ENCODE measurements at places on chromosomes 4 and X. TPM values are rescaled to one million over a fixed set of nuclear protein-coding genes. Genes with fewer than 3 reads are reported as not detected.

DNA sequence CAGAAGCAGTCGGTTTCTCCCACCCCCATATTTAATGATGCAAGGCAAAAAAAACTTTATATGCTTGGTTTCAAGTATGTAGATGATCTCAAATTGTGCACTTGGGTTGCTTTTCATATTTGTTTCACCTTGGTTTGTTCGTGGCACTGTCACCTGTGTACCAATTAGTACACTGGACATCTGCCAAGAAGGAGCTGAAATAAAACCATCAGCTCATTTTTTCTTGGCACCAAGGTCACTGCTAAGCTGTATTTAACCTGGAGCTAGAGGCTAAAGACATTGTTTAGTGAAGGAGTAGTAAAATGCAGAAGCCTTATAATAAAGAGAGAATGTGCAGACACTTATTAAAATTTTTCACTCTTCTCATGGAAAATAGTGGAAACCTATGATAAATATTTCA lies 430.8 kb downstream of the ARHGAP24 start:
- DNase-seq = no peak

ADH1B gene
- 2,315 TPM for total RNA-seq

- DNase-seq = no peak
Measured at GRCh38 chr4:100165809-100166208, 24.5 kb downstream of the DDIT4L start.

GRCh38 chr4:148355442-148356123 lies 86.6 kb downstream of the NR3C2 start:
- DNase-seq = no peak

- DNase-seq = no peak
Measured at GRCh38 chr4:38091636-38092035, 131.4 kb downstream of the PTTG2 start.

DNA sequence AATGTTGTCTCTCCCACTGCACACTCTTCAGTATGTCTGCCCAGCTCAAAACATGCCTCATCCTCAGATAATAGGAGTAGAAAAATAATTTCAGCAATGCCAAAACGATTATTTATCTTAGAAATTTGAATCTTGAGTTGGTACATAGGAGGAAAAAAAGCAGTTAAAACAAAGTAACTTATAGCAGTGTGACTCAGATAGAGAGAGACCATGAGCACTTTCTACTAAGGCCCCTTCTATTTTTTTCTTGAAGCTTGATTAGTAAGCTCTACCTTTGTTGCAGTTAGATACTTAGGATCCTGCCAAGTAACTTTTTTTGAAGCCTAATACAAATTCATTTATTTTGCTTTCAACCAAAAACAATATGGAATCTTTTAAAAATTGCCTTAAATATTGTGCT lies 212.3 kb downstream of the MAD2L1 start:
- no peak for DNase-seq

DNA sequence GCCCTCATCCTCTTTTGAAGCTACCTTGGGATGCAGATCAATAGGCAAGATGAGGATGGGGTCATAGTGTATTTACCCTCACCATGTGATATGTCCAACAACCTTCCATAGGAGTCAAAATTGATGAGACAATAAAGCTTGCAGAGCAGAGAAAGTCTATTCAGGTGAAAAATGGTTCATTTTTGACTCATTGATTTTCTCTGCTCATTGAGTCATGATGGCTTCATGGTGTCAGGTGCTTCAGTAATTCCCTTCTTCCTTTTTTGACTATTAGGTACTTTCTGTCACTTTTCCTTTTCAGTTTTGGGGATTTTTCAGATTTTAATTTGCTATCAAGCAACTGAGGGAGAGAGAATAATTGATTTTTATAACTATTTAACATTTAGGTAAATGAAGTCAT lies 55.9 kb upstream of the IL2 start:
- DNase-seq = no peak

GRCh38 chrX:134172588-134173259 lies 64.3 kb upstream of the CCDC160 start:
- DNase-seq = no peak

RAB40A gene
- total RNA-seq = not detected

DRD5 gene
- not detected for total RNA-seq

PDGFRA gene
- total RNA-seq = 181 TPM

- no peak for DNase-seq
Measured at GRCh38 chr4:104263100-104263499, 231.6 kb downstream of the CXXC4 start.

GRCh38 chr4:108620933-108621905 lies 843 bp downstream of the RPL34 start:
- no peak for DNase-seq

GRCh38 chr4:146975527-146975926 lies 29.9 kb upstream of the TTC29 start:
- no peak for DNase-seq

PAGE2B gene
- total RNA-seq = not detected

CCKAR gene
- not detected for total RNA-seq

DNA sequence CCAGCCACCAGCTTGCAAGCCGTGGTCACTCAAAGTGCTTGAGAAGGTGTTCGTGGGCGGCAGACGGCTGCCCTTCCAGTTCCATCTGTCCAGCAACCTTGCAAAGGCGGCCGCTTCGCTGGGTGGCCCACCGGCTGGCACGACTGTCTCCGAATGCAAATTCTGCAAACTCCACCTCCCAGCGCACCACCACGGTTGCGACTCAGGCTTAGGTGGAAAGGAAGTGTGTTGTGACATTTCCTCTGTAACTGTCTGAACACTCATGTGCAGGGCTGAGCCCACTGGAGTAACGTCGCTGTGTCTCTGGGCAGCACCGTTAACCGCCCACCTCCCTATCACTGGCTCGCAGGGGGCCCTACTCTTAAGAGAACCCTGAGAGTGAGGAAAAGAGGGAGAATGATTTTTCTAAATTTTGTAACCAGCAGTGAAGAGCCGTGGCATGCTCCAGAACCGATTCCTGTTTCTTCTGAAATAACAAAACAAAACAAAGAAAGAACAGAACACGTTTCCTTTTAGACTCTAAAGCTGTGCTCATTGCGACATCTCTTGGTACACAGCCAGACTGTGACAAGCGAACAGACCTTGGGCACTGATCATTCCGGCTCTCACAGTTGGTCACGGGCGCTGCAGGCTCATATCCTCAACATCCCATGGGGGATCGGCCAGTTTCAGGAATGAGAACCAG lies at the start of gene P2RY8:
P2RY8 (minus strand) TSS at position 155 of the 685 bp plus-strand sequence. CDS start 70,627 bp downstream, outside the sequence.
- DNase-seq = peak; percentile 88
